ENCODE measurements at places on chromosomes 3 and 15. TPM values are rescaled to one million over a fixed set of nuclear protein-coding genes. Genes with fewer than 3 reads are reported as not detected.

The ABHD17C gene
- 2.5 TPM for total RNA-seq

The GOLGA6C gene
- not detected for total RNA-seq

The LSAMP gene
- total RNA-seq, result not detected

The UBE3A gene
- total RNA-seq, result 146 TPM

The FSTL1 gene
- 0.55 TPM for total RNA-seq

The NDN gene
- not detected for total RNA-seq

The ACAN gene
- total RNA-seq, result not detected

The TJP1 gene
- not detected for total RNA-seq

The TTLL13 gene
- total RNA-seq, result 1.0 TPM

The AHSG gene
- not detected for total RNA-seq

The DNAH12 gene
- total RNA-seq, result 0.65 TPM

The PCSK6 gene
- total RNA-seq, result 2.9 TPM
